ENCODE measurements at places on chromosomes 4 and X.

DNA sequence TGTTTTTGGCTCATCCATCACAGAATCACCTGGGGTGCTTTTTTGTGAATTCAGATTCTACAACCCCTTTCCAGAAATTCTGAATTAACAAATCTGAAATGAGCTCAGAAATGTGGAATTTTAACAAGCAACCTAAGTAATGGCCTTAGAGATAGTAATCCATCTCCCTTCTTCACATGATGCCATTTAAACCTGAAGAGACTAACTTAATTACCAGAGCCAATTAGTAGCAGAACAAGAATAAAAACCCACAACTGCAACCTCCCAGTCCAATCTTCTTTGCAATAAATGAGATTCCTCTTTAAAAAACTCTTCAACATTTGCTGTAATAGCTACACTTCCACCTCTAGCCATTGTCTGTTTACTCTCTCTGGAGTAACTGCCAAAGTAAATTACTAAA is 69.7 kb downstream of the ARAP2 start:
- DNase-seq: no peak

DNA sequence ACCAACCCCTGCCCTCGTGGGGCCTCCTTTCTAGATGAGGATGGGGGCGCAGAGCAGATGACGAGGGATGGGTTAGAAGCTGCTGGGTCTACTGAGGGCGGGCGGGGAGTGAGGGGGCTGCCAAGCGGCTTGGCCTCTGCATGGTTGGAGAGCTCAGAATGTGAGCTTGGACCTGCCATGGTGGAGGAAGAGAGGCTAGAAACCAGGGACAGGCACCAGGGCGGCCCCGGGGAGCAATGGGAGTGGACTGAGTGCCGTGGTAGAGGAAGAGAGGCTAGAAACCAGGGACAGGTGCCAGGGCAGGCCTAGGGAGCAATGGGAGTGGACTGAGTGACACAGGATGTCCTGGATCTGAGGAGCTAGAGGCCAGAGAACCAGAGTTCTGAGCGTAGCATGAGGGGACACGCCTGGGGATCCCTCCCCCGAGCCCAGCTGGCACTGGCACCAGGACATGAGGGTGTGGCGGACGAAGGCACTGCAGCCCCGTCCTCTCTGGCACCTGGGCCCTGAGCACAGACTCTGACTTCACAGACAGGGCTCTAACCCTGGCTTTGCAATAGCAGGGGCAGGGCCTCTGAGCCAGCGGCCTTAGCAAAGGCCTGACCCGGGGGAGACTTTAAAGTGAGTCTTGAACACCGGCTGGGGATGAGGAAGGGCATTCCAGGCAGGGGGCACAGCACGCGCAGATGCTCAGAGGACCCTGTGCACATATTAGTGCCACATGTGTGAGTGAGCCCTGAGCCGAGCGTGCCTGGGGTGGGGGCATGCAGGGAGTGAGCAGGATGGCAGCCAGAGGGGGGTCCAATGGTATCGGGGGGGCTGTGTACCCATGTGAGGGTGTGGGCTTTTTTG is 214.0 kb upstream of the PSAPL1 start:
- DNase-seq: no peak

DNA sequence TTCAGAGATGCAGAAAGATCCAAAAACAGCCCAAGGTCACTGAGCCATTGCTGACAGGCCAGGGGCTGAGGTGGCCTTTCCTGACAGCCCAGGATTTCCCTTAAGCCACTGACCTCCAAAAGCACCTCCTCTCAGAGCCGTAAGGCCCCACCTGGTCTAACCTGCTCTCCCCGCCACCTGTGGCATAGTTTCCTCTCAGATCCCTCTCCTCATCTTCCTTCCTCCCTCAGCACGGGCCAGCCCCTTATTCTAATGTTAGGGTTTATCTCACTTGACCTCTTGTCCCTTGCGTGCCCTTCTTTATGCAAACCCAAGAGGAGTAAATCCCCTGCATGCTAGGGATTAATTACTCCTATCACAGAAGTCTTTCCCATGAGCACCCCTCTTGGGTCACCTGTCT is 113.0 kb downstream of the RBM47 start:
- DNase-seq: no peak

DNA sequence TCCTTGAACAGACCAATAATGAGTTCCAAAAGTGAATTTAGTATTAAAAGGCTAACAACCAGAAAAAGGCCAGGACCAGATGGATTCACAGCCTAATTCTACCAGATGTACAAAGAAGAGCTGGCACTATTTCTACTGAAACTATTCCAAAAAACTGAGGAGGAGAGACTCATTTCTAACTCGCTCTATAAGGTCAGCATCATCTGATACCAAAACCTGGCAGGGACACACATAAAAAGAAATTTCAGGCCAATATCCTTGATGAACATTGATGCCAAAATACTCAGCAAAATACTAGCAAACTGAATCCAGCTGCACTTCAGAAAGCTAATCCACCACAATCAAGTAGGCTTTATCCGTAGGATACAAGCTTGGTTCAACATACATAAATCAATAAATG is 35.8 kb upstream of the USP46 start:
- no peak for DNase-seq

DNA sequence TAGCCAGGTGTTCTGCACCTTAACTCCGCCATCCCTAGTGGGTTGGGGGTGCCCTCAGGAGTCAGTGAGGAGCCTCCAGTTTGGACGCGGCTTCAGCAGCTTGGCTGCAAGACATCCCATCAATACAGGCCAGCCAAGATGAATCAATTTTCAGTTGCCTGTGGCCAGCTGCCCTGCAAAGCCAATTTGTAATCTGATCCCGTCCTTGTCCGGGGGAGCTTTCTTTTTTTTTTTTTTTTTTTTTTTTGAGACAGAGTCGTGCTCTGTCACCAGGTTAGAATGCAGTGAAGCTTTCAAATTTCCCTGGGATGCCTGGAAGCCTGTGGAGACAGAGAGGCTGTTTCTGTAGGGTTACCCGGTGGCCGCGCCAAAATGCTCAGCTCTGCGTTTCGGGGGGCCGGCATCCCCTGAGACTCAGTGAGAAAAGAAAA is 192.5 kb downstream of the ASMT start:
- DNase-seq: no peak

DNA sequence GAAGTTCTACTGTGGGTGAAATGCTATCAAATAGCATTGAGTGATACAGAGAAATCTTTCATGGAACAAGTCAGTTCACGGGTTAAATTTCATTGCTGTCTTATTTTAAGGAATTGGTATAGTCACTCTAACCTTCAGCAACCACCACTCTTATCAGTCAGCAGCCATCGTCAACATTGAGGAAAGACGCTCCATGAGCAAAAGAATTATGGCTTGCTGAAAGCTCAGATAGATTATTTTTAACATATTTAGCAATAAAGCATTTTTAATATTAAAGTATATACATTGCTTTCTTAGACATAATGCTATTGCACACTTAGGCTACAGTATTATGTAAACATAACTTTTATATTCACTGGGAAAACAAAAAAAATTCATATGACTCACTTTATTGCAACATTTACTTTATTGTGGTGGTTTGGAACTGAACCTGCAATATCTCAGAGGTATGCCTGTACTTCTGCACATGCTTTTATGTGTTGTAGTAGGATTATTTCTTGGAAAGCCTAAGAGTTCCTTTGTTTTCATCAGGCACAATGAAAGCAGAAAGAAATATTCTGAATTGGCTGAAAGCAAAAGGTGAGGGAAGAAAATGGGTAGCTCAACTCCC is 586.7 kb downstream of the GBA3 start:
- no peak for DNase-seq
